ENCODE measurements at places on chromosomes 3 and 15. TPM values are rescaled to one million over a fixed set of nuclear protein-coding genes. Genes with fewer than 3 reads are reported as not detected.

LMAN1L gene
- total RNA-seq, result not detected

SH3GL3 gene
- under 0.01 TPM for total RNA-seq

RPP14 gene
- 17.8 TPM for total RNA-seq

CEMIP gene
- 0.27 TPM for total RNA-seq

CCDC33 gene
- total RNA-seq, result not detected
